SK-MEL-5 (cell line): ENCODE measurements at places on chromosomes 6 and 20.

- DNase-seq, result no peak
These were observed 27.0 kb upstream of the MLIP start for GRCh38 chr6:54084231-54084630.

DNA sequence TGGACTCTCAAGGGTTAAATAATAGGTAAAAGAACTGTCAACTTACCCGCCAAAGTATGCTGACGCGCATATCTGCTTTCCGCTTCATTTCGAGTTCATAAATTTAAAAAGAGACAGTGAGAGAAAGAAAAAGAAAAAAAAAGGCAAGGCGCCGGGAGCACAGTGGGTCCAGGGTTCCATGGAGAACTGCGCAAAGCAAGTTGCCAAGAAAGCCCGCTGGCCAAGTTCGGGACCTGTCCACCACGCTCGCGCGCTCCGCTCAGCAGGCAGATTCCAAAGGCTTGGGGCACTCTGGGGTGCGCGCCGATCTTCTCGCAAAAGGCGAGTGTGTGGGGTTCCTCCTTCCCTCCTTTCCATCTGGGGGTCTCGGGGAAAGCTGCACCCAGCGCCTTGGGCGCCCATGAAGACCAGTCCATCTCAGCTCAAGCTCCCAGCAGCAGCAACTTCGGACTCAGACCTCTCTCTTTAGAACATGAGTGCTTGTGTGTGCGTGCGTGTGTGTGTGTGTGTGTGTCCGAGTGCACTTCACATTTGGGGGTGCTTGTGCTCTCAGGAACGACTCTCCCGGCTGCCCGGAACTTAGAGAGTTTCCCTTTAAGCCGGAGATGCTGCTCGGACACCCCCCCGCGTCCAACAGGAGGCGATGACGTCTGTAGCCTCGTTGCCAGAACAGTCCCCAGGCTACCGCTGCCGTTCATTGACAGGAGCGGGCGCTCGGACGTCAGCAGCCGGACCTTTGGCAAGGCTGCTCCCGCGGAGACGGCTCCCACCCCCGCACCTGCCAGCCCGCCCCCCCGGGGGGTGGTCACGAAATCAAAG lies 180.0 kb downstream of the TBXT start:
- peak; percentile 98 for DNase-seq

DNA sequence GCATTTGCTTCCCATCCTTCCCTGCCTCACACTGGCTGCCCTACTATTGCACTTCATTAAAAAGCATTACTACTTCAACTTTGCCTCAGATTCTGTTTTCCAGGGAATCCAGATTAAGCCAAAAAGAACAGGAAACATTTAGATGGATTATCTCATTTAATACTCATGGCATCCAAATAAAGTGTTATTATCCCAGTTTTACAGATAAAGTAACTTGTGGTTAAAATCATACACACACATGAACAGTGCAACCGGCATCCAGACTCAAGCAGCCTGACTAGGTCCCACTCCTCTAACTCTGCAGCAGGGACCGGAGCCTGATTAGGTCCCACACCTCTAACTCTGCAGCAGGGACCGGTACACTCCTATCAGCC lies 72.3 kb downstream of the GPR6 start:
- DNase-seq, result no peak

GRCh38 chr6:120355822-120356221 lies 978.5 kb downstream of the TBC1D32 start:
- no peak for DNase-seq

DNA sequence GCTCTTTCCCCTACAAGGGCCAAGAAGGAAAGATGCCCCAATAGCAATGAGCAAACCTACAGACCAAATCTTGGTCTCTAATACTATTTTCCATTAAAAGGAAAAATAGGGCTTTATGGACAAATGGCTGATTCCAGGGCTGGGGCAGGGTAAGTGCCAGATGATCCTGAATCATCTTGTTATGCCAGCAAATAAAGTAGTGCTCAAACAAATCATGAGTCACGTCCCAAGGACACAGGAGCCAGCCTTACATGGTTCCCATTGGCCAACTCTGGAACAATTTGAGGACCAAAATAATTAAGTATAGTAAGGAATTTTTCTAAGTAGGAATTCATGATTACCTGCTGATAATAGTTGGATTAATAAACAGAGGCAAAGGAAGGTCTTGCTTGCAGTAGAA lies 53.2 kb upstream of the NKX2-4 start:
- no peak for DNase-seq

- no peak for DNase-seq
These were observed 10.7 kb downstream of the PXDC1 start for GRCh38 chr6:3740551-3741476.

DNA sequence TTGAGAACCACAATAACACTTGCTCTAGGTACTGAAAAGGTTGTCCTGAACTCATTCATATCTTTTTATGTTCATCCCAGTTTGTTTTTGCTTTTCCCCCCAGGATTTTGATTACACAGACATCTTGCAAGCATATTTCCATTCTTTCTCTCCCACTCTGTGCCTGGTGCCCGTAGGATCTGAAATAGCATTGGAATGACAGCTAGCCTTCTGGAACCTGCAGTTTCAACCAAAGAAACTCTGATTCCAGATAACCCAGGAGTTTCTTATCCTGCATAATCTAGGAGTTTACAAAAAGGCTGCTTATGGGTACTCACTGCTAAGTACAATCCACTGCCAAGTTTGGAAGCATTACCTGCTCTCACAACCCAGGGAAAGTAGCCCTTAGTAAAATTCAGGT lies 28.8 kb upstream of the PLCG1 start:
- DNase-seq, result no peak

- DNase-seq, result peak; percentile 57
These were observed 64.9 kb upstream of the BHLHE23 start for GRCh38 chr20:63071541-63072181.

DNA sequence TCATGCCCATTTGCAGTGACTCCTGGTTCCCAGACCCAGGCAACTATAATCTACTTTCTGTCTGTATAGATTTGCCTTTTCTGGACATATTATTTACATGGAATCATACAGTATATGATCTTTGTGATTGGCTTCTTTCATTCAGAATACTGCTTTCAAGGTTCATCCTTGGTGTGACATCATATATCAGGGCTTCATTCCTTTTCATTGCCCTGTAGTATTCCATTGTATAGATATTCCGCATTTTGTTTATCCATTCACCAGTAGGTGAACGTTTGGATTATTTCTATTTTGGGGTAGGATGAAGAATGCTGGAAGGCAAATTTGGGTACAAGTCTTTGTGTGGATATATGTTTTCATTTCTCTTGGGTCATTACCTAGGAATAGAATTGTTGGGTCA lies 36.1 kb downstream of the PPP1R16B start:
- DNase-seq, result no peak

DNA sequence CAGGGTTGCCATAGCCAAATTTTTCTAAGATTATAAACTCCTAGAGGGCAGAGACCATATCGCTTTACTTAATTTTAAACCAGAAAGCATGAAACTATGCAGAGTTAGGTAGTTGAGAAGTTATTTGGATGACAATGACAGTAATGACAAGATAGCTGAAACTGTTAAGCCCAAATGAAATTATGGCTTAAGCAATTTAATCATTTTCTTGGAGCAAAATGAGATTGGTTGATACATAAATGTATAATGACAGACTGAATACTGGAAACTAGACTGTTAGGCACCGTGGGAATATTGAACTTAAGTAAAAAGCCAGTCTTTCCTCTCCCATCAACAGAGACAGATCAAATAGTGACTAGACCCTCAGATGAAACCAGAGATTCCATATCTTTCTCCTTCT lies 670.3 kb upstream of the NRSN1 start:
- no peak for DNase-seq

DNA sequence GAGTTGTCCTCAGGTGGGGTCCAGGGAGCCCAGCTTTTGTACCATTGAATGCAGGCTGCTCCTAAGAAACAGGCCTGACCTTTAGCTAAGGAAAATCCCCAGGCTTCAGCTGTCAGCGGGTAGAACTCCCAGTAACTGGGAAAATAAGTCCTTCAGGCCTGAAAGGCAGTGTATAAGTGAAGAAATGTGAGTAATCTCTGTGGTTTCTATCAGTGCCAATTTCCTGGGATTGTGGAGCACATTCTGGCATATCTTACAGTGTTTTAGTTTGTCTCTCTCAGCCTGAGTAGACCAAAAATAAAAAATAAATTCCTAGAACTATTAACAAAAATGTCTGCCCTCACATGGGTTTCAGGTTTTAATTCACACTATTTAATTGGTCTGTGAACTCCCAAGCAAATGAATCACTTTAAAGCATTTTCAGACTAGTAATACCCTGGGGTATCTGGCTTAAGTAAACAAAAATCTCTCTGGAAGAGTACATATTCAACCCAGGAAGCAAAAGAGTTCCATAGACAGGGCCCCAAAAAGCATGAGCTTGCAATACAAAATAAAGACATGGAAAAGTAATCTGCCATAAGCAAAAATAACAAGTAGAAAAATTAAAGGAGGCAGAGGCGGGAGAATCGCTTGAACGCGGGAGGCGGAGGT lies 566.2 kb upstream of the NOX3 start:
- DNase-seq, result no peak

DNA sequence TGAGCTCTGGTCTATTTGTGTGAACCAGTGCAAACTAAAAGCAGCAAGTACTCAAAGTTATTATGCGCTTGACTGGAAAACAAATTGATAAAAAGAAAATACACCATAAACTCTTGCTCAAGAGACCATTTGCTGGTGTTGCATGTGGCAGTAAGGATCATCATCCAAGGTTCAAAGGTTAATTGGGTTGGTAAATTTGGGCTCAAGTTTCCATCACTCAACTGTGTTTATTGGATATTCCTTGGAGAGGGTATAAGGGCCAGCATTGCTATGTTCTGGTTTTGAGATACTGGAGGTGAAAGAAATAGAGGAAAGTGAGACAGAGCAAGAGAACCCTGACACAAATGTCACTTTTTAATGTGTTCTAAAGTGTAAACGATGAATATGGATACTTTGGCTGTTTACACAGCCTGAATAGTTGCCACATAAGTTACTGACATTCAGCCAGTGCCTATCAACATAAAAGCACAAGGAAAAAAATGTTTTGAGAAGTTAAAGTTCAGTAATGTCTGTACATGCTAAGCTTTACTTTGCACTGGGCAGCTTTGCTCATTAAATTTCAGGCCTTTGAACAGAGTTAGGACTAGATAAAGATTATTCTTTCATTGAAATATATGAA lies 736.1 kb downstream of the HDGFL1 start:
- DNase-seq, result no peak
